Activated T-helper 2 cell treated with anti-CD3 and anti-CD28 coated beads, Interferon-gamma antibody, Interleukin-2, Interleukin-4, amounts not matched to agents 10 μg/mL and 5 μg/mL and 100 μg/mL, durations not matched to agents 14 hours and 24 hours and 36 hours (primary cell): ENCODE measurements at places on chromosomes 7 and 10.

GRCh38 chr7:42934291-42934690, 2.1 kb downstream of the MRPL32 start:
- H3K4me1 ChIP-seq: peaks cover 39% of the 10 kb centered on the region
- peak overlapping the region; percentile 100 for H3K4me3 ChIP-seq
- H3K27ac ChIP-seq: peak overlapping the region; percentile 21
- DNase-seq: no peak

DNA sequence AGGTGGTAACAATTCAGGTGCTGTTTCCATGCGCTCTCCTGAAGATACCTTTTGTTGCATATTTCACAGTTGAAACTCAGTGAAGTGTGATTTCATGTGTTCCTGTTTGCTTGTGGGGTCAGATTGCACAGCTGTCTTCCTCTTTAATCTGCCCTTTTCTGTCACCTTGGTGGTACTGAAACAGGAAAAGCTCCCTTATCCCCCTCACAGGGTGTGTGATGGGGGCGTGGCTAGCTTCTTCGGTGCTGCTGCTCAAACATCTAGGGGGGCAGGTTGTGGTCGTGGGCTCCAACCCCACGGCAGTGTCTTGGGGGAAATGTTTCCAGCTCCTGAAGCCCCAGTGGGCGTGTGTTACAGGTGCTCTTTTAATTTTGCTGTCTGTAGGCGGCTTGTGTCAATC, 107.4 kb upstream of the KLF14 start:
- H3K4me3 ChIP-seq: no peak overlapping the region
- H3K36me3 ChIP-seq: no peaks in the 10 kb centered on the region
- no peak for DNase-seq
- no peak overlapping the region for H3K27ac ChIP-seq

GRCh38 chr10:6938384-6938783, 358.3 kb upstream of the PRKCQ start:
- DNase-seq: no peak
- no peak overlapping the region for H3K4me3 ChIP-seq
- no peaks in the 10 kb centered on the region for H3K36me3 ChIP-seq
- H3K27ac ChIP-seq: no peak overlapping the region
- H3K4me1 ChIP-seq: no peaks in the 10 kb centered on the region
- peaks cover 42% of the 10 kb centered on the region for H3K27me3 ChIP-seq

- no peak for DNase-seq
- peaks cover 4% of the 10 kb centered on the region for H3K27me3 ChIP-seq
- peak overlapping the region; percentile 85 for H3K4me3 ChIP-seq
- H3K36me3 ChIP-seq: peaks cover 16% of the 10 kb centered on the region
- H3K27ac ChIP-seq: no peak overlapping the region
Measured at GRCh38 chr7:128407751-128408708, 1.8 kb downstream of the IMPDH1 start.

- no peak overlapping the region for H3K4me3 ChIP-seq
- no peak for DNase-seq
- H3K4me1 ChIP-seq: peaks cover 11% of the 10 kb centered on the region
Measured at GRCh38 chr7:90613088-90613498, 17.0 kb downstream of the CDK14 start.

GRCh38 chr7:16121876-16122390, 299.4 kb downstream of the CRPPA start:
- H3K27me3 ChIP-seq: no peaks in the 10 kb centered on the region
- no peak overlapping the region for H3K27ac ChIP-seq
- DNase-seq: no peak
- no peaks in the 10 kb centered on the region for H3K36me3 ChIP-seq
- H3K4me1 ChIP-seq: no peaks in the 10 kb centered on the region
- H3K4me3 ChIP-seq: no peak overlapping the region
